ENCODE measurements at places on chromosomes 3 and 15.

DNA sequence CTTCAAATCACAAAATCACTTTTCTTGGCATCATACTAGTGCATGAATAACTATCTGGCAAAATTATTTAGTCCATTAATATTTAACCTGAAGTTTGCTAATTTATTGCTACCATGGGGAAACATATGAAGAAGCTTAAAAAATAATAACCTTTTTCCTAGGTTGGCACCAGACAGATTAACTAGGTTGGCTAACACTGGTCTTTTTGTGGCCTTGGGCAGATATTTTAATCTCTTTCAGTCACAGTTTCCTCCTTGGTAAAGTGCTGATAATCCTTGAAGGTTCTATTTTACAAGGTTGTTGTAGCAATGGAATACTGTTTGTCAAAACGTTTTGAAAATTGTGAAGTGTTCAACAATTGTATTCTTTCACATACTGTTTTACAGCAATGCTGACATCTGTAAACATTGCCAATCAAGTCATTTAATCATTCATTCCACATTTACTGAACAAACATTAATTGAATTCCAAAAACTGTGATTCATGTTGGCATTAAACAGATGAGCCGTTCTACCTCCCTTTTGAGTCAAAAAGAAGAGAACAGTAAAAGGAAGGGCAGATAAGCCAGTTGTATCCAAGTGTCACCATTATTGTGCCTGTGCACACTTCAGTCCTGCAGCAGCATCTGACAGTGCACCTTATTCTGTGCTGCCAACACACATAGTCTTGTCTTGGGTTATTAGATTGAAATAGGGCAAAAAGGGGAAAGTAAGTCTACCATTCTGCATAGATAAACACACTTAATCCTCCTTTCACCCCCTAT lies 21.9 kb downstream of the EPHA6 start:
- DNase-seq, result no peak

DNA sequence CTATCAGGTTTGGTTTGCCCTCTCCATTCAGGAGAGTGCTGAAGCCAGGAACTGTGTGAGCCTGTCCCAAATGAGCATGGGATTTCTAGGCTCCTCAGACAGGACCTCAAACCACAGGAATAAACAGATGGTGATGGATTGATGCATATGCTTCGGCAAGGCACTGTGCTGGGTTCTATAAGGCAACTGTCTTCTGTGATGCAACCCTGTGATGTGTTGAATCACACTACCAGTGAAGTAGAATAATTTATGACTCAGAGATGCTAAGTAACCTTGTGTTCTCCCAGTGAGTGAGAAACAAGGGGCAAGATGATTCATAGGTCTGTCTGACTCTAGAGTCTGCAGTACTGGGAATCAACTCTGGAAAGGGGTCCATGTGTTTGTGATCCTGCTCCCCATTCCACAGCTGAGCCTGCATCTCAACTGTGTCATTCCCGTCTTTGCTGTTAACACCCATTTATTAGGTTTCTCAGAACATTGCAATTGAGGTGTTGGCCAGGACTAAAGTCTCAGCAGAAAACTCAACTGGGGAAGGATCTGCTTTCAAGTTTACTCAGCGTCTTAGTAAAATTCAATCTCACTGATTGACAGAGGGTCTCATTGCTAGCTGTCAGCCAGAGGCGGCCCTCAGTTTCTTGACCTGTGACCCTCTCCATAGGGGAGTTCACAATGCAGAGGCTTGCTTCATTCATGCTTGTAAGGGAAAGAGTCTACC lies 510.1 kb upstream of the CFAP20DC start:
- DNase-seq, result no peak

DNA sequence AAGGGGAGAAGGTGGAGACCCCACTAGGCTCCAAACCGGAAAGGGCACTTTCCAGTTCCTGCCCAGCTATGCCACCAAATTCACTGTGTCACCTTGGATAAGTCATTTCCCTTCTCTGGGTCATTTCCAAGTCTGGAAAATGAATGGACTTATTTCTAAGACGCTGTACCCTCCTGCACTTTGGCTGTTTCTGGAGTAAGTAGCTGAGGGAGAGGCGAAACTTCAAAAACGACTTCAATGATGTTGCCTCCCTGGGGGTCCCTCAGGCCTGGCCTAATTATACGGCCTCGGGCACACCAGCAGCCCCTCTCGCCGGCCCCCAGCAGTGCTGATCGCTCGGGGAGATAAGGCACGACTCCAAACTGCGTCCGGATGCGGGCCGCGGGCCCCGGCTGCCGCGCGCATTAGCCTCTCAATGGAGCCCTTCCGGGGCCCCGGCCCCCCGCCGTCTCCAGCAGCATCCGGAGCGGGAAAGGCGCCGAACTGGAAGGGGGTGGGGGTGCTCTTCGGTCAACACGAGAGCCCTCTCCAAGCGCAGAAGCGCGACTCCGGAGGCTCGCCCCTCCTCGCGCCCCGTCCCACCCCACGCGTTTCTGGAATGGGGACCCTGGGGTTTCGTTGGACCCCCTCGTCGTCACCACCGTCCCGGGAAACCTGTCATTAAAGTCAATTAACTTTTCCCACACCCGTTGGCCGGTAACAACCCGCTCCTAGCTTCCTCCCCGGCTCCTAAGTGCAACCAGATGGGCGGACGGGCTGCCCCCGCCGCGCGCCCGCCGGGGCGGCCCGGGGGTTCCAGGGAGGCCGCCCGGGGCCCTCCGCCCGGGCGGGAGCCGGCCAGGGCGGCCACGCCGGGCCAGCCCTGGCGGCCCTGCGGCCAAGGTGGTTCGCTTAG lies 4.8 kb downstream of the HES1 start:
- peak; percentile 28 for DNase-seq

GRCh38 chr3:120438665-120439370 lies 12.0 kb downstream of the FSTL1 start:
- no peak for DNase-seq

- DNase-seq, result no peak
Measured at GRCh38 chr3:169591159-169591951, 72.2 kb downstream of the MECOM start.

DNA sequence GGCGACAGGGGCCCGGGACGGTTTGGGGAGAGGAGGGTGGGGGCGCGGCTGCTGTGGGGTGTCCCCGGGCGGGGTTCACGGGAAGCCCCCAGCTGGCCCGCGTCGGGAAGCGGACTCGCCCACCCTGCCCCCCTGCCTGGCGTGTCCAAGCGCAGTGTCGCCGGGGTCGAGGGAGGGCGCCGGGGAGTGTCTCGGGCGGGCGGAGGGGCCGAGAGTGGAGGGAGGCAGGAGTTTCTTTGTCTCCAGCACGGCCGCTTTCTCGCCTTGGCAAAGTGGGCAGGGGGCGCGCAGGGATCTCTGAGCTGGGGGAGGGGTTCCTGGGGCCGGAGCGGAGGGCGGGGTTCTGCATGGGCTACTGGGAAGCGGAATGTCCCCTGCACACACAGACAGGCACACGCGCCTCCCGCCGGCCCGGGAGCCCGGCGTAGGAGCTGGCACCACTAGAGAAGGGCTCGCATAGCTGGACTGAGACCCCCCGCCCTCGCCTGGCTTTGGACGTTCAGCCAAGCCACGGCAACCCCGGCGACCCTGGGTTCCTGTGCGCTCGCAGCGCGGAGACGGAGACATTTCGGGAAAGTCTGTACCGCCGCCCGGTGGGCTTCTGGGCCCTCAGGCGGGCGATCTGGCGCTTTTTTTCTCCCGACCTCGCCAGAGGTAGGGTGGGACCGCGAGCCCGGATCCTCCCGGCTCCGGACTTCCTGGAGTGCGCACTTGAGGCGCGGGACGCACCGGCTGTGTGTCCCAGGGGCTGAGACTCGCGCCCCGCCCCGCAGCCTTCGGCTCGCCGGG lies 822 bp downstream of the ST8SIA2 start:
- DNase-seq, result peak; percentile 69

DNA sequence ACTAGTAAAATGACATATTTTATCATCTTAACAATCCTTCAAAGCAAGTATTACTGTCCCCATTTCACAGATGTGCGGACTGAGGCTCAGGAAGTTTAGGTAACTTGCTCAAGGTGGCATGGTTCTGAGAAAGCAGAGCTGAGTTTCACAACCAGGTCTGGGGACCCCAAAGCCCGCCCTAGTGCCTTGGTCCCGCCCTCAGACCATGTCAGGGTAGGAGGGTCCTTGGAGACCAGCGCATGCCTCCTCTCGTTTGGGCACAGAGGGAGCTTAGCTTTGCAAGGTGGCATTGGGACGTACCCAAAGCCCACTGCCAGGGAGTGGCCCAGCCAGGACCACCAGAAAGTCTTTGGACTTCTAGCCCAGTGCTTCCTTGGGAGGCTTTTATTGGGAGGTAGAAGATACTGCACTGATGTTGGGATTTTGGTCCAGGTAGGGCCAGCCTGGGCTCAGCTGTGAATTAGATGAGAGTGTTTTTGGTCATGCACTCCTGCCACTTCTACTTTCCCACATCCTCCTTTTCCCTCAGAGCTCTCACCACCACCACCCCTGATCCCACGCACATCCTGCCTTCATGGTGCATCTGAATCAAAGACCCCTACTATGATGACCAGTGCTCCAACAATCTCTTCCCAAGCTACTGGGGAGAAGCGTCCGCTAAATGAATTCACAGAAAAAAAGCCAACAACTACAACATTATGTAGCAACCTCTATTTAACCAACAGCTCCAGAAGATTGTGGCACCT lies 307.9 kb downstream of the TLE3 start:
- DNase-seq, result no peak

GRCh38 chr3:62570888-62571287 lies 197.5 kb upstream of the FEZF2 start:
- no peak for DNase-seq

DNA sequence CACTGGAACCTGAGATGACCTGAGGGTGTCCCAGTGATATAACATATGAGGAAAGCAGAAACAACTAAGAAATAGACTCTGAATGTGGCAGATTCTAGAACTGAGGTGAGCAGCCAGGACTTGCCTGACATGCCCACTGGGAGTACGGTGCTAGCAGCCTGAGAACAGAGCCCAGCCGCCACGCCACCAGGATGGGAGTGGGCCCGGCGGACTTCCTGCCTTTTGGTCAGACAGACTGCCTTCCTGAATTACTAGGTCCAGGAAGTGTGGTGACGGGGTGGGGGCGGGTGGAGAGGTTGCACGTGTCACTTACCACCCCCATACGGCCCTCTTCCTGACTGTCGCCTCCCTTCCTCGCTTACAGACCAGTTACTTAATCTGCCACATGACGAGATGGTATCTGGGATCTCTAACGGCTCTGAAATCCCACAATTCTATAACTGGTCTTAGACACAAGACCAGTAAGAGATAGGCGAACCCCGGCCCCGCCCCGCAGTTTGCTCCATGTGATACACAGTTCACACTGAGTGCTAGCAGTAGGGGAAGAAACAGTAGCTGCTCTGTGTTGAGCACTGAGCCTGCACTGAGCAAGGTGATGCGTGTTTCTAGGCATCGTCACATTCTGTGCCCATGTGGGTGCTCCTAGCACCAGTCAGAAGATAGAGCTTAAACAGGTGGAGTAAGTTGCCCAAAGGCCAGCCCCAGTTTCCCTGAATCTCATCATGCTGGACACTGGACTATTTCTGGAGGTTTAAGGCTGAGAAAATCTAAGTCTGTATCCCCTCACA lies 95.7 kb downstream of the CPN2 start:
- DNase-seq, result no peak

DNA sequence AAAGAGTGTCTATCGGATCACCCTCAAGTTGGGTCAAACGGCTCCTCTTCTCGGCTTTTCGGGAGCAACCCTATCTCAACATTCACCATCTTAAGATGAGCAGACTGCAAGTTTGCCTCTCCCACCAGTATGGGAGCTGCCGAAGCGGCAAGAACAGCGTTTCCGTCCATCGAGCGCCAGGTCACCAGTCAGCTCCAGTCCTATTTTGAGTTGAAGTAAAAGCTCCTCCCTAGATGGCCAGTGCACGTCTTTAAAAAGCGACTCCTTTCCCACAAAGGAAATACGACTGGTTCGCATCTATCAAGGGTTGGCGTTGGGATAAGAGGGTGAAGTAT lies 369 bp upstream of the U2SURP start:
- DNase-seq, result no peak

DNA sequence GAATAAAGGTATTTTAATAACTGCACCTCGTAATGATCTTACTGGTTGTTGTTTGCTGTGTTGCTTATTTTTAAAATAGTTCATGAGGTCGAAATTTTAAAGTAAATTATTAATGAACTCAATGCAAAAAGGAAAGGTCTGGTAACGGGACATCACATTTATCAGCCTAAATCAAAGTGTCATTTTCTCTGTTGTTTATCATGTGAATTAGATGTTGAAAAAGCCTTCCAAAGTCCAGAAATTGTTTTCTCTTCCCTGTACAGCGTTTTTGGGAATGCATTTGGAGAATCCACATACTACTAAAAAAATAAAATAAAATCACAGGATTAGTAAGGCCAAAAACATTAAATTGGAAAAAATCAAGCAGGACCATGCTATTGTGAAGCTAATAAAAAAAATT lies 339.2 kb upstream of the NECTIN3 start:
- DNase-seq, result no peak

- DNase-seq, result no peak
Measured at GRCh38 chr3:186442162-186442561, 80.1 kb upstream of the DGKG start.

GRCh38 chr3:170499562-170500156 lies 81.0 kb downstream of the CLDN11 start:
- no peak for DNase-seq

GRCh38 chr15:39338251-39338650 lies 242.6 kb upstream of the THBS1 start:
- DNase-seq, result no peak

- no peak for DNase-seq
Measured at GRCh38 chr3:107085261-107085660, 292.0 kb upstream of the CCDC54 start.

DNA sequence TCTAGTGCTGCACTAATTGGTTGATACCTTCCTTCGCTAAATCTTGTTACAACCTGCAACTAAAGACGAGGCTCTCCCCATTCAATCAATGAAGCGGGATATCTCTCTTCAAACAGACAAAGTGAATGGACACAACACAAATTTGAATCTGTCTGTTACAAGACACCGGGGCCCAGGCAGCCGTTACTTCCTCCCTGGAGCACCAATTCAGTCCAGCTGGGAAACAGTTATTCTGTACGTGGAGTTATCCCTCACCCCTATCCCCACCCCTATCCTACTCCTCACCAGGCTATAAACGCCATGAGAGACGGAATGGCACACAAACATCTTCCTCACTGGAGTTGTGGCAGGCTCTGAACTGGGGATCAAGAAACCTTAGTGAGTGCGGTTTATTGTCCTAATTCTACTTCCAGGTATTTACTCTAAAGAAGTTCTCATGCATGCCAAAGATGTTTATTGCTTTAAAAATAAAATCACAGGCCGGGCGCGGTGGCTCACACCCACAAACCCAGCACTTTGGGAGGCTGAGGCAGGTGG lies 181.8 kb downstream of the FOXP1 start:
- DNase-seq, result no peak

- no peak for DNase-seq
Measured at GRCh38 chr15:36953346-36953745, 147.0 kb downstream of the MEIS2 start.

All from progenitor cell of endocrine pancreas (in vitro differentiated cells).